Activated naive CD8-positive, alpha-beta T cell treated with anti-CD3 and anti-CD28 coated beads, Interleukin-2, amount 10 ng/mL, durations not matched to agents 7 days and 5 days (primary cell): ENCODE measurements at places on chromosomes 5 and 9. TPM values are rescaled to one million over a fixed set of nuclear protein-coding genes. Genes with fewer than 3 reads are reported as not detected.

GRCh38 chr5:19988457-19988856 lies 457 bp upstream of the CDH18 start:
- no peaks in the 10 kb centered on the region for H3K36me3 ChIP-seq
- H3K27me3 ChIP-seq: no peaks in the 10 kb centered on the region
- no peaks in the 10 kb centered on the region for H3K4me1 ChIP-seq
- no peak overlapping the region for H3K27ac ChIP-seq

DNA sequence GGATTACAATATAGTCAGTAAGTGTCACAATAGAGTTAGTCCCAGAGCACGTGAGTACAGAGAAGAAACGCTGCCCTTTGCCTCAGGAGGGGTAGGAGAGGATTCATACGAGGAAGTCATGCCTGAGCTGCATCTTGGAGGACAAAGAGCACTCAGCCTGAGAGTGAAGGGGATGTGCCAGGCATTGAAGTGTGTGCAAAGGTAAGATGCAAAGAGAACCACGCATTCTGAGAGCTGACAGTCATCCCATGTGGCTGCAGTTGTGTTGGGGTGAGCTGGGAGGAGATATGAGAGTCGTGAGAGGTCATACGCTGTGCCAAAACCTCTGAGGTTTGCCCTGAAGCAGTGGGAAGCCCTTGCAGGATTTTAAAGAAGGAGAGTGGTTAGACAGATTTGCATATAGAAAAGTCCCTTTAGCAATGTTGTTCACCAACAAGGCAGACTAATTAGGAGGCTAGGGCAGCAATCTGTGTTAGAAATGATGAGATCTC lies 97.5 kb downstream of the PIP5K1B start:
- DNase-seq: no peak
- peaks cover 5% of the 10 kb centered on the region for H3K4me1 ChIP-seq
- no peak overlapping the region for H3K27ac ChIP-seq
- H3K4me3 ChIP-seq: no peak overlapping the region
- H3K27me3 ChIP-seq: peaks cover 2% of the 10 kb centered on the region

- H3K4me3 ChIP-seq: no peak overlapping the region
- H3K4me1 ChIP-seq: no peaks in the 10 kb centered on the region
- DNase-seq: no peak
- no peak overlapping the region for H3K27ac ChIP-seq
- peaks cover 9% of the 10 kb centered on the region for H3K27me3 ChIP-seq
- no peaks in the 10 kb centered on the region for H3K36me3 ChIP-seq
Measured at GRCh38 chr9:132190966-132191365, 29.1 kb downstream of the NTNG2 start.

DNA sequence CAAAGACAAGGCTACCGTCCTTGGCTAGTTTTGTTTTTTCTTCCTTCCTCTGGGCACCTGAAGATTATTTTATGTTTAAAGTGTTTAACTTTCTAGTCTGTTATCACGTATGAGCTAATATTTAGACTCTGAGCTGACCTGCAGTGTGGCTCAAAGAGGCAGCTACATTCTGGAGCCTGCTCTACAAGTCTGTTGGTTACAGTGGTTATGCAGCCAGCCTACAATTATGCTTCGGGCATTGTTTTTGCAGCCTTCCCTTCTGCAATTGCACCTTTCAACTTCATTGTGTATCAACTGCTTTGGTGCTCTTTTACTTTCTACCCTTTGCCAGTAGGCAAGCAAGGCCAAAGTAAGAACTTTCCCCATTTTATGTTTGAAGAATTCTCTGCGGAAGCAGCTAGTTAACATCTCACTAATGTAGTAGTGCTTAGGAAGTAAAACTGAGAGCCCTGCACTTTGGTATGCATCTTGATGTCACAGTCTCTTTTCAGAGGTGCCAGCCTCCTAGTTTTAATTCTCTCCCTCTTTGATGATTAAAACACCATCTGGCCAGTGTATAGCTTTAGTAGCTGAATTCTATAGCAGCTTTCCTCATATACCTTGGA lies 322.1 kb downstream of the FAM170A start:
- H3K4me3 ChIP-seq: no peak overlapping the region
- no peak overlapping the region for H3K27ac ChIP-seq
- no peaks in the 10 kb centered on the region for H3K4me1 ChIP-seq
- H3K36me3 ChIP-seq: no peaks in the 10 kb centered on the region
- DNase-seq: no peak

DNA sequence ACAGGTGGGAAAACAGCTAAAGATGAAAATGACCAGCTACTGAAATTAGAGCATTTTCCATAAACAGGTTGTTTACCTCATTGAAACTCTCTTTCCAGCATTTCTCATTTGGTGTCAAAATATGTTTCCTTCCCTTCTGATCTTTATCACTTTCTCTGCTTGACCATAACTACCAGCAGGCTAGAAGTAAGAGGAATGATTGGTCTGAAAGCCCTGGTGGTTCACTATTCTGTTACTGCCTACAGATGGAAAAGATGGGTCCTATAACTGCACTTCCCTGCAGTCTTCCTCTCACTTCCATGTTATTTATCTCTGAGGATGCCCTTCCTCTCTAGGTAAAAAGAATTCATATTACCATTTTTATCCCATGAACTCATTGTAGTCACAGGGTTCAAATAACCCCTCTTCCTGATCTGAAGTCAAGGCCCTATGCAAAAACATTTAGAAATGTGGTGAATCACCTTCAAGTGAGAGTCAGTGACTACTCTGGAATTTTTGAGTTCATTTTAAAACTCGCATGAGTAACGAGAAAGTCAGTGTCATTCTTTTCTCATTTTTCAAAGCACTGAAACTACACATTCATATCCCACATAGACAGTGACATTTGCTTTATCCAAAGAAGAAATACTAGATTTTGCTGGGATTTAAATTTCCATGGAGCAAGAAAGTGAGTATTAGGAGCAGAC lies 51.7 kb downstream of the ZNF474 start:
- no peak overlapping the region for H3K27ac ChIP-seq
- no peak for DNase-seq
- no peak overlapping the region for H3K4me3 ChIP-seq
- H3K27me3 ChIP-seq: peaks cover 3% of the 10 kb centered on the region
- H3K36me3 ChIP-seq: no peaks in the 10 kb centered on the region

DNA sequence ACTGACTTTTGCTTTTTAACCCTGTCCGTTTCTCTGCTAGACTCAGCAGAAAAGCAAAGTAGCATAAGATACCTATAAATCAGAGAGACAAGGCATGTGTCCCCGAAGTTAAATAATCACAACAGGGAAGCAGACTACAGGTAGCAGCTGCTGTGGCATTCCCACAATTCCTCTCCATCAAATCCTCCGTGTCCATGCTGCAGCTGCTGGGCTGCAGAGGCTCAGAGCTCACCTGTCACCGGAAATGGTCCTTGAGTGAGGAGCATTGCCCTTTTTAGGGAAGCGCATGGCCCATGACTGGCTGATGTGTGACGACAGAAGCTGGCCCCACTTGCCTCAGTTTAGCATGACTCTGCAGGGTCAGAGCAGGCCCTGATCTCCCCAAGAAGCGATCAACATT lies 125.0 kb downstream of the MSX2 start:
- no peak overlapping the region for H3K4me3 ChIP-seq
- no peaks in the 10 kb centered on the region for H3K36me3 ChIP-seq
- peaks cover 2% of the 10 kb centered on the region for H3K27me3 ChIP-seq
- H3K27ac ChIP-seq: no peak overlapping the region

DNA sequence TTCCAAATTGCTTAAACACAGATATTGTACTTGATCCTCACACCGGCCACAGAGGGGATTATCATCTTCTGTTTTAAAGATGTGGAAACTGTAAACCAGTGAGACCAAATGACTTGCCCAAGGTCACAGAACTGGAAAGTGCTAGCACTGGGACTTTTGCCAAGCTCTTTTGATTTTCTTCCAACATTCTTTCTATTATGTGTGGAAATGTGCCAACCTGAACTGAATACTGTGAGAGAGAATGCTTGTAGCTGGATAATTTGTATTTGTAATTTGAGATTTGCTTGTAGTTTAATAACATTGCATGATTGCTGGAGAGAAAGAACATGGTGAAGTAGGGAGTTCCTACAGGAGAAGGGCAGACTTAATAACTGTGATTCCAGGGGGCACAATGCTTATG lies 977.9 kb upstream of the NUDT12 start:
- DNase-seq: no peak
- H3K27ac ChIP-seq: no peak overlapping the region
- H3K36me3 ChIP-seq: no peaks in the 10 kb centered on the region
- H3K4me3 ChIP-seq: no peak overlapping the region

- peak within 1 kb of the TSS; percentile 88 for H3K4me3 ChIP-seq
- H3K27me3 ChIP-seq: no peaks in the 10 kb centered on the region
- peaks cover 16% of the 10 kb centered on the region for H3K36me3 ChIP-seq
- peak within 1 kb of the TSS; percentile 96 for H3K27ac ChIP-seq
- DNase-seq: no peak
- H3K4me1 ChIP-seq: peaks cover 57% of the 10 kb centered on the region
Measured at GRCh38 chr9:35618325-35618727, at the start of gene CD72. Gene CD72 (minus strand): TSS chr9:35618413. CDS start chr9:35618303, 110 bp downstream.

FGD3 gene
- total RNA-seq: 161 TPM

DNA sequence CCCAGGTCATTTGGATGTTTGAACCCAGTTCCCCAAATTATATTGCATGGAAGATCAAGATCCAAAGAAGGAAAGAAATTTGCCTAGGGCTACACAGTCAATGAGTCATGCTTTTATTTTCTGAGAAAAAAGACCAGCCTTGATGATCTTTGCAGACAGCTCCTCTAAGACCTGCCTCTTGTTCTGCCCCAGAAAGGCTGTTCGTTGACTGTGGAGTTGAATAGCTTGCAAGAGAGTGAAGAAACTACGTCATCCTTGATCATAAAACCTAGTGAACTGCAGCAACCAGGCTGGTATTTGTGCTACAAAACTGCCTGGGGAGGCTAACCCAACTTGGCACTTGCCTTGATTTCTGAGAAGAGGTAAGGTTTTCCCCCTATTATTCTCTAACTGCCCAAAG lies 263.9 kb downstream of the PAPPA start:
- no peak overlapping the region for H3K27ac ChIP-seq
- peaks cover 3% of the 10 kb centered on the region for H3K36me3 ChIP-seq
- H3K27me3 ChIP-seq: no peaks in the 10 kb centered on the region
- DNase-seq: no peak
- no peaks in the 10 kb centered on the region for H3K4me1 ChIP-seq
- no peak overlapping the region for H3K4me3 ChIP-seq

ZDHHC11 gene
- total RNA-seq: 10.2 TPM

- no peak overlapping the region for H3K27ac ChIP-seq
- no peaks in the 10 kb centered on the region for H3K27me3 ChIP-seq
- H3K4me3 ChIP-seq: no peak overlapping the region
- DNase-seq: no peak
- H3K4me1 ChIP-seq: peaks cover 20% of the 10 kb centered on the region
Measured at GRCh38 chr5:169754737-169755136, 117.7 kb downstream of the DOCK2 start.

COL23A1 gene
- total RNA-seq: 0.60 TPM

CENPK gene
- 90.7 TPM for total RNA-seq

- no peak overlapping the region for H3K27ac ChIP-seq
- H3K4me3 ChIP-seq: no peak overlapping the region
- DNase-seq: no peak
- H3K36me3 ChIP-seq: no peaks in the 10 kb centered on the region
- peaks cover 11% of the 10 kb centered on the region for H3K27me3 ChIP-seq
Measured at GRCh38 chr9:77562019-77562748, 85.9 kb downstream of the GNA14 start.

OR1K1 gene
- not detected for total RNA-seq

GRCh38 chr5:167767795-167768194 lies 523.6 kb upstream of the WWC1 start:
- no peaks in the 10 kb centered on the region for H3K4me1 ChIP-seq
- no peak for DNase-seq
- no peak overlapping the region for H3K27ac ChIP-seq
- H3K36me3 ChIP-seq: no peaks in the 10 kb centered on the region
- H3K4me3 ChIP-seq: no peak overlapping the region

GRCh38 chr9:110623462-110624025 lies 44.0 kb upstream of the SVEP1 start:
- no peak overlapping the region for H3K4me3 ChIP-seq
- no peaks in the 10 kb centered on the region for H3K4me1 ChIP-seq
- H3K27ac ChIP-seq: no peak overlapping the region

ZNF658 gene
- total RNA-seq: 6.1 TPM
